Smooth muscle cell of the pulmonary artery (primary cell): ENCODE measurements at places on chromosomes 12 and 14. TPM values are rescaled to one million over a fixed set of nuclear protein-coding genes. Genes with fewer than 3 reads are reported as not detected.

The PSMB5 gene
- total RNA-seq, result 174 and 207 TPM in 2 replicates

The HOXC4 gene
- total RNA-seq, result 0.79 and 1.2 TPM in 2 replicates

The TAC3 gene
- total RNA-seq, result not detected in 2 replicates

The CLEC4D gene
- not detected in 2 replicates for total RNA-seq

The FGD4 gene
- total RNA-seq, result 12.3 and 28.5 TPM in 2 replicates

The PLEKHD1 gene
- under 0.01 and 0.07 TPM in 2 replicates for total RNA-seq

The RNFT2 gene
- 6.1 and 6.6 TPM in 2 replicates for total RNA-seq
